Left hindlimb (tissue), 1 donor: ENCODE measurements at places on chromosomes 5 and 9.

GRCh38 chr5:108521841-108522506 lies 140.1 kb upstream of the FBXL17 start:
- DNase-seq, result no peak

GRCh38 chr5:2206293-2207108 lies 323.8 kb upstream of the IRX4 start:
- no peak for DNase-seq

- no peak for DNase-seq
These were observed 290.5 kb upstream of the RASA1 start for GRCh38 chr5:86977190-86977589.

GRCh38 chr5:92715946-92716520 lies 865.0 kb downstream of the NR2F1-AS1 start:
- no peak for DNase-seq

- DNase-seq, result peak; percentile 42
These were observed 133.9 kb upstream of the MTAP start for GRCh38 chr9:21668516-21668915.

GRCh38 chr5:169450464-169450863 lies 133.1 kb upstream of the SPDL1 start:
- no peak for DNase-seq

- DNase-seq, result no peak
These were observed 40.0 kb downstream of the KCTD16 start for GRCh38 chr5:144210655-144211054.

- no peak for DNase-seq
These were observed 101.8 kb downstream of the PCSK1 start for GRCh38 chr5:96331210-96331609.

DNA sequence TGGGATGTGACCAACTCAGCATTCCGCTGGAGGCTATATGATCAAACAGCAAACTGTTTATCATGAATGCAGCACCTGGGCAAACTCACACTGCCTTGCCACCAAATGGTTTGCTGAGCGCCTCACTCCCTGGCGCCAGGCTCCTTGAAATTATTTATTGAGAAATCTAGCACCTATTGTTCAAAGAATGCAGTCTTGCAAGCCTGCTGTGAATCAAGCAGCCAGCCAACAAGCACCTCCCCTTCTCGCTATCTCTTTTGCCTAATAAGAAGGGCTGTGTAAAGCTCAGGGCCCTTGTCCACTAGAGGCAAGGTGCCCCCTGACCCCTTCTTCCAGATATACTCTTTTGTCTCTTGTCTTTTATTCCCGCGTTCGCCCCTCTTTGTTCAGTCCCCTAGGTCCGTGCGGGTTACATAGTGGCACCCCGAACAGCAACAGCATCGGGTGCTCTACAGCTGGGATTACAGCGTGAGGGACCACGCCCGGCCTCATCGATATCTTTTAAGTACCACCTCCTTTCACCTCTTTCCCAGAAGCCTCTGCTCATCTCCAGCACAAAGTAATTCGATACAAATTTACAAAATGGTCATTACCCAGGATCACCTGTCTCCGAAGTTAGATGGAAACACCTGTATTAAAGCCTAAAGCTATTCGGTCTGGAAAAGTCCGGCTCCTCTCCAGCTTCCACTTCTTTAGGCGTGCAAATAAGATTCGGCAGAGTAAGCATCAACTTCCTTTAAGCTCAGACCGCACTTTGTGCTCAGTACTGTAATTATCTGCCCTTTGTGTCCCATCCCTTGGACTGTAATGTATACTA lies 896 bp downstream of the RIGI start:
- no peak for DNase-seq

GRCh38 chr9:106862110-106862820 lies 701 bp upstream of the ZNF462 start:
- DNase-seq, result peak; percentile 75

DNA sequence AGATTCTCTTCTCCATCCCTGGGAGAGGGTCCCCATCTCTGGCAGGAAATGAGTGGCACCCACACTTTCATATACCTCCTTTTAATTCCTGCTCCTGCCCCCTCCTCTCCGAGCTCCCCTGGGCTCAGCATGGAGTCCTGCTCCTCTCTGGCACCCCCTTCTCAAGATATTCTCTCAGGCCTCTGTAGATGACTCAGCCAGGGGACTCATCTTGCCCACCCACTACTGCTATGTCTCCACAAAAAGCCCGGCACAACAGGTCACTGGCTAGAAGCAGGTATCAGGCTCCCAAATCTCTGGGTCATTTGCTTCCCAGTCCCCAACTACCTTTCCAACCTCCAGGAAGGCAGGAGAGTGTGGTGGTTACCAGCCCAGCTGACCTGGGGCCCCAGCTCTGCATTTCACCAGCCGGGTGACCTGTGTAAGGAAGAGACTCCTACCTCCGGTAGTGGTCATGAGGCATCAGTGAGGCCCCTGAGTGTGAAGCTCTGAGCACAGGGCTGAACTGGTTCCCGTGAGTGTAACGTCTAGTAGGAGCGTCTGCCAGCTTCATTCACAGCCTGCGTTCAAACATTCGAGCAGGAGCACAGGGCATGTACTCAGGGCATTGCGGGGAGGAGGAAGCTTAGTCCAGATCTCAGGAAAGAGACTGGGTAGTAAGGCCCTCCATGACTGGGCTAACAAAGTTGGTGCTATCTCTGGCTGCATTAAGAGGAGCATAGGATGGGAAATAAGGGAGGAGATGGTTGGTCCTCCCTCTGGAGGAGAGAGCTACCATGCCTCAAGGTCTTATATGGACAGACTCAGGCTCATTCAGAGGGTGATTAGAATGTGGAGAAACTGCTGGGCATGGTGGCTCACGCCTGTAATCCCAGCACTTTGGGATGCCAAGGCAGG lies 63.7 kb downstream of the LMX1B start:
- no peak for DNase-seq

- peak; percentile 37 for DNase-seq
These were observed 541 bp downstream of the GNPDA1 start for GRCh38 chr5:142012186-142012785.

GRCh38 chr9:84136119-84136868 lies 155.7 kb downstream of the RMI1 start:
- no peak for DNase-seq

GRCh38 chr9:19782005-19782404 lies 6.8 kb downstream of the SLC24A2 start:
- no peak for DNase-seq

- peak; percentile 90 for DNase-seq
These were observed 80.3 kb downstream of the FGF1 start for GRCh38 chr5:142605611-142606010.

DNA sequence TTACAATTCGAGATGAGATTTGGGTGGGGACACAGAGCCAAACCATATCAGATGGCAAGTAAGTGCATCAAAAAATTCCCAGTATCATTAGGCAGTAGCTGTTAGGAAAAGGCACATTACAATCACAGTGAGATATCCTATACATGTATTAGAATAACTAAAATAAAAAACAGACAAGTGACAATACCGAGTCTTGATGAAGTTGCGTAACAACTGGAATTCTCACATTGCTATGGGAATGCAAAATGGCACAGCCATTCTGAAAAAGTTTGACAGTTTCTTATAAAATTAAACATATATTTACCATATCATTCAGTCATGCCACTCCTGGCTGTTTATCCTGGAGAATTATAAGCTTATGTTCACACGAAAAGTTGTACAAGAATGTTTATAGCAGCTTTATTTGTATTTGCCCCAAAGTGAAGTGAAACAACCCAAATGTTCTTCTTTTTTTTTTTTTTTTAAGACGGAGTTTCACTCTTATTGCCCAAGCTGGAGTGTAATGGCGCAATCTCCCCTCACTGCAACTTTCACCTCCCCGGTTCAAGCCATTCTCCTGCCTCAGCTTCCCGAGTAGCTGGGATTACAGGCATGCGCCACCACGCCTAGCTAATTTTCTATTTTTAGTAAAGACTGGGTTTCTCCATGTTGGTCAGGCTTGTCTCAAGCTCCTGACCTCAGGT lies 93.1 kb upstream of the TLE1 start:
- DNase-seq, result no peak

- no peak for DNase-seq
These were observed 326.5 kb downstream of the NTRK2 start for GRCh38 chr9:84996029-84996428.

- no peak for DNase-seq
These were observed 349.6 kb upstream of the SLC30A5 start for GRCh38 chr5:68744206-68744605.

- no peak for DNase-seq
These were observed 279.4 kb upstream of the GRIA1 start for GRCh38 chr5:153211076-153211475.

- DNase-seq, result no peak
These were observed 434.1 kb downstream of the PLK2 start for GRCh38 chr5:58025809-58026208.

DNA sequence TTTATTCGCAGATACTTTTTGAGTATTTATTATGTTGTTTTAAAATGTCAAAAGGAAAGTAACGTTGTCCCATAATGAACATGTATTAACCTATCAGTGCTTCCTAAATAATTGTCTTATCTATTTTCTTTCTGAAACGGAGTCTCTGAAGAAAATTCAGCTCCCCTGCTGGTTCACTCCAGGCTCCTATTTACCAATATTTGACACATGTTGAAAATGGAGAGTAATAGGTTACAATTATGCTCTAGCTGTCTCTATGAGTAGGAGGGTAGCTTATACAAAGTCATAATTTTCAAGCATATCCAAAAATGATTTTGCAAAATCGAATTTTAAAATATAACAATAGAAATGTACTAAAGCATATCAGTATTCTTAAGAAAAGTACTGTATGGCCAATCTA lies 844.1 kb downstream of the CDH18 start:
- no peak for DNase-seq

GRCh38 chr5:29697278-29697677 lies 1496.2 kb upstream of the CDH6 start:
- no peak for DNase-seq

DNA sequence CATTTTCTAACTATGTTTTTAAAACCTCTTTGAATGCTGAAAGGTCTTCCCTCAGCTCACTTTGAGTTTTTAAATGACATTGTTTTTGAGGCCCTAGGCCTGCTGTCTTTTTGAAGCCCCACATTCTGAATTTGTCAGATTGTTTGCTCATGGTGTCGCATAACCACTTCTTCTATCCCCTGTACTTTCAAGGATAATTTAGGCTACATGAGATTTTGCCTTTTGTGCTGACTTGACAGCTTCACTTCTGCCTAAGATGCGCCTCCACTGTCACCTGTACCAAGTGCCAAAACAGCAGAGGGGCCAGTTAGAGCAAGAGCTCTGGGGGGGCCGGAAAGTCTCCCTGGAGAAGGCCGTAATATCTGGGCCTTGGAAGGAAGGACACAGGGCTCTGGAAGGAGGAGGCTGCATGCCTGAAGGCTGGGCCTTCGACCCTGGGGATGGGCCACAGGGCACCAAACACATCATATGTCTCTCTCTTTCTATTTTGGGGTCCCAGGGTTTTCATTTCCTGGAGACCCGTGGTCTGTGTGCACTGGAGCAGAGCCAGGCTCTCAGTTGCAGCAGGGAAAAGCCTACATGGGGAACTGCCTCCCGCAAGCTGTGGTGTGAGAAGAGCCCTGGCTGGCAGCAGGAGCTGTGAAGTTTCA lies 49.1 kb downstream of the NDST1 start:
- DNase-seq, result no peak

GRCh38 chr9:90659650-90660364 lies 17.2 kb upstream of the DIRAS2 start:
- DNase-seq, result no peak

GRCh38 chr9:91285729-91286353 lies 75.9 kb downstream of the AUH start:
- no peak for DNase-seq

DNA sequence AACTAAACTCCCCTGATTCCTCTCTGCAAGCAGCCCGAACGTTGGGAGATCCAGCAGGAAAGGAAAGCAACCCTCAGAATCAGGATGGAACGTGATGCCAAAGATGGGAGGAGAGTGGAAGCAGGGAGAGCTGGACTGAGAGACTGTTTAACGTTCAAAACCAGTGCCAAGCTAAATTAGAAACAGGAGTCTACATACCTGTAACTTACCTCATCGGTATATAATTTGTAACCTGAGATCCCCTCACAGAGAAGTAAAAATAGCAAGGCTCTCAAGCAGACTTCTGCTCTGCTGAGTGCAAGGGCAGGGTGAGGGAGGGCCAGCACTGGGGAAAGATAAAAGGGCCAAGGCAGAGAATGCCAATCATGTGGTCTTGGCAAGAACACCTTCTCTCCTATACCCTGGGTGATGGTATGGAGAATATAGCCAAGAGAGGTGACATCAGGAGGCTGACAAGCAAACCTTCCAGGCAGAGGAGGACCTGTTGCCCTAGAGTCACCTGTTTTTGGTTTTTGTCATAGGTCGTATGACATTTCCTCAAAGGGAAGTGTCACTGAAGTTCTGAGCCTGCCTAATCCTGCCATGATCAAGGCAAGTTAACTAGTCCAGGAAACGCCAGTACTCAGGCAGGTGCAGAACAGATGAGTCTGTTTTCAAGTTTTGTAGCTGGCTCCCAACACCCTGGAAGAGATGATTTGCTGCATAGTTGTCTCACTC lies 472.0 kb downstream of the NFIB start:
- DNase-seq, result peak; percentile 56

GRCh38 chr5:213803-214395 lies 4.1 kb downstream of the CCDC127 start:
- DNase-seq, result no peak

DNA sequence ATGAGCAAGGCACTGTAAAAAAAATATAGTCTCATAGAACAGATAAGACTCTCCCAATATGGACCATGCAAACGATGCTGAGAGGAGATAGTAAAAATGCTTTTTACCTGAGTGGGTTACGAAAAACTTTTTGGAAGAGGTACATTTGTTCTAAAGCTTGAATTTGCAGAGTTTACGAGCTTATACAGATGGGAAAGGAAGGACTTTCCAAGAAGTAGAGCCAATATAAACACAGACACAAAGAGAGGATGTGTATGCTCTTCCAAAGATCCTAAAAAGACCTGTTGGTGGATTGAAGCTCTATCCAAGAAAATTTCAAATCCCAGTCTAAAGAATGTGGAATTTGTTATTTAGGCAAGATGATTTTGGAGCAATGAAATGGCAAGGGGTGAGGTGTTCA lies 127.1 kb upstream of the SLCO6A1 start:
- no peak for DNase-seq

DNA sequence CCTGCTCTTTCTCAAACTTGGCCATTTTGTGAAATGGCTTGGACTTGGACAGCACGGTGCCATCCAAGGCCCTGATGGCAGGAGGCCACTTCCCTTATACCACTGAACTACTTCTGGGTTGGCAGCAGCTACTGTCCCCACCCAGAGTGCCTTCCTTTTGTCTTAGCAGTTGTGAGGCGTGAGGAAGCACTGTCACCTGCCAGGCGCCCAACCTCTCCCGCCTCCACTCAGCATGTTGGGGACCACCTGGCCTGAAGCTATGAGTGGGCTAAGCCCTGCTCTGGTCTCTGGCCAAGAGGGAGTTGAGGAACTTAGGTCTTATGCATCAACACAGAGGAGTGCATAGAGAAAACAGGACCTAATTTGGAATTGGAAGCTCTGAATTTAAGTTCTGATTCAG lies 276.0 kb downstream of the ENC1 start:
- no peak for DNase-seq

- no peak for DNase-seq
These were observed 43.6 kb upstream of the C5orf46 start for GRCh38 chr5:147949711-147950573.
